ENCODE measurements at places on chromosomes 7 and 10. TPM values are rescaled to one million over a fixed set of nuclear protein-coding genes. Genes with fewer than 3 reads are reported as not detected.

- no peak for DNase-seq
These were observed 23.0 kb upstream of the KLF6 start for GRCh38 chr10:3807928-3808496.

- DNase-seq: no peak
These were observed 154.9 kb downstream of the WDR11 start for GRCh38 chr10:121005948-121006587.

DNA sequence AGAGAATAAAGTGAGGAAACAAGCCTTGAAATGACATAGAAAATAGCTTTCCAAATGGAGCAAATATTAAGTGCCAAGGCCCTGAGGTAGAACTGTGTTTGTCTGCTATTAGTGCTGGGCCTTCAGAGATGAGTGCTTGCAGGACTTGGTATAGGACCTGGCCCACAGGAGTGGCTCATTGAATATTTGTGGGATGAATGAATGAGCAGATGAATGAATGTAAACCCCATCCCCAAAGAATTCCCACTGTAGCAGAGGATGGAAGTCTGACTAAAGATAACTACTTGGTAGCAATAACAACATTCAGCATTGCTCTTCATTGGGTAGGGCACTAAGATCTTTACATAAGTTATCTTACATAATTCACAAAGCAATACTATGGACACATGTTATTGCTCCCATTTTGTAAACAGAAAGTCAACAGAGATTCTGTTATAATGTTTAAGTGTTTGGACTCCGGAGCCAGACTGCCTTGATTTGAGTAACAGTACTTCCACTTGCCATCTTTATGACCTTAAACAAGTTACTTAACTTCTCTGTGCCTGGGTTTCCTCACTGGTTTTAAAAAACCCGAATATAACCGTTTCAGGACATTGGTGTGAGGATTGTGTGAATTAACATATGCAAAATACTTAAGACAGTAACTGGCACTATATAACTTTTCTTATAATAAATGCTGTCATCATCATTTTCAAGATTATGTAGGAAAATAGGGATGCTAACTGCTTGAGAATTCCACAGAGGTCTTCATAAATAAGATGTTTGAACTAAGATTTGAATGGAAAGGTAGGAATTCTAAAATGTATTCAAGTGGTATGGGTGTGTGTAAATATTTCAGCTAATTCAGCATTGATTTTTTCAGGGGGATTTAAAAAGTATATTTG, 141.9 kb downstream of the PRKG1 start:
- DNase-seq: no peak

The CYP2E1 gene
- 7.2 TPM for total RNA-seq

- no peak for DNase-seq
These were observed 10.1 kb upstream of the OPN4 start for GRCh38 chr10:86644152-86644793.

The PDLIM1 gene
- total RNA-seq: 29.6 TPM

The PRR15 gene
- total RNA-seq: not detected

The SCIN gene
- total RNA-seq: 0.28 TPM
